Neural crest cell (in vitro differentiated cells): ENCODE measurements at places on chromosomes 6 and 20.

GRCh38 chr20:24785141-24786110, 163.6 kb upstream of the CST7 start:
- no peak for DNase-seq

- DNase-seq, result no peak
These were observed 132.4 kb downstream of the DTNBP1 start for GRCh38 chr6:15530411-15530810.

DNA sequence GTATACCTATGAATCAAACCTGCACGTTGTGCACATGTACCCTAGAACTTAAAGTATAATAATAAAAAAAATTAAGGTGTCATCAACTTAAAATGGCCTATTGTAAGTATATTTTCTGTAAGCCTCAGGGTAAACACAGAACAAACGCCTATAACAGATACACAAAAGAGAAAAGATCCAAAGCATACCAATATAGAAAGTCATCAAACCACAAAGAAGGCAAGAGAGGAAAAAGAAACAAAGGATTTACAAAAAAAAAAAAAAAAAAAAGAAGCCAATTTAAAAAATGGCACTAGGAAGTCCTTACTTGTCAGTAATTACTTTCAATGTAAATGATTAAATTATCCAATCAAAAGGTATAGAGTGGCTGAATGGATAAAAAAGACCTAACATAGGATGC, 24.6 kb upstream of the ASF1A start:
- no peak for DNase-seq

GRCh38 chr20:62741191-62741691, 32.6 kb downstream of the NTSR1 start:
- no peak for DNase-seq

GRCh38 chr20:8082025-8082424, 50.0 kb upstream of the PLCB1 start:
- DNase-seq, result no peak

DNA sequence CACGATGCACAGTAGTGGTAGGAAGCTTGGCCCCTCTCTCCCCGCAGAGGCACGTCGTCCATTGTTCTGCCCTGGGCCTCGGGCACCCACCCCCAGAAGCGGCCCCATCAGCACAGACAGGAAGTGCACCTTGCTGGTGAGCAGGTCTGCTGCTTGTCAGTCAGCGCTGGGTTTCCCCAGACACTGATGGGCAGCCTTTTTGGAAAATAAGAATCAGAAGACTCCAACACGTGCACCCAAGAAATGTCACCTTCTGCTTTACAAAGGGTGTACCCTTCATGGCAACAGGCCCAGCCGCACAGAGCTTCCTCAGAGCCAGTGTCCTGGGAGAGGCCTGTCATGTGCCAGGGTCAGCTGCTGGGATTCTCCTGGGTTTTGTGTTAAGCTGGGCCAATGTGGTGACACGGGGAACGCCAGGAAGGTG, 34.7 kb upstream of the IRF4 start:
- DNase-seq, result no peak

DNA sequence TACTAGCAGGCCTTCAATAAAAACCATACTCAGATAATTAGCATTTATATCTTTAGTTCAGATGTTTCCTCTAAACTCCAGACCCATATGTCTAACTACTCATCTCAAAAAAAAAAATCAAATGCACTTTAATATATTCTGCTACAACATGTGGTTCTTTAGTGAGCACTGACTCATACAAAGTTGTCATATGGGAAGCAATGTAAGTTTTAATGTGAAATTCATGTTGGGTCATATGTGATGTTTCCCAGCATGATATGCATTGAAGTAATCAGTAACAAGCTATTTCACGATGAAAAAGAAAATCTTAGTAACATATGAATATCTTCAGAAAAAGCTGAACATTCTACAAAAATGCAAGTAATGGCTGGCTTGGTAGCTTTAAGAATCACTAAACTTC, 859.7 kb upstream of the ADGRB3 start:
- no peak for DNase-seq

DNA sequence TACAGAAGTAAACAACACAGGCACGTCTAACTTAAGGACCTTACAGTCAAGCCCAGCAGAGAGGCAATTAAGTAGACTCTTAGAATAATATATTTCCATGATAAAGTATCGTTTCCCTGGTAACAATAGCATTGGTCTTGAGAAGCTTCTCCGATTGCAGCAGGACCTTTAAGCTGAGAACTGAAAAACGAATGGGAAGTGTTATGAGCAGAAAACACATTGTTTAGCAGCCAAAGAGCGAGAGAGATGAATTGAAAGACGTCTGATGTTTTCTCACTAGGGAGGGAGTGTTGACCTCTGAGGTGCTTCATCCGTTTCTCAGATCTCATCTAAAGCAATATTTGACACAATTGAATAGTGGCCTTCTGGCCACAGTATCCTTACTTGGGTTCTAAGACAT, 855 bp downstream of the BYSL start:
- DNase-seq, result no peak

GRCh38 chr20:15759594-15759993, 813.7 kb downstream of the KIF16B start:
- DNase-seq, result no peak
